ENCODE measurements at places on chromosomes 3 and 15.

- no peak for DNase-seq
Observed at GRCh38 chr3:134675726-134676256, 25.0 kb upstream of the KY start.

GRCh38 chr3:57007521-57008460 lies 52.7 kb upstream of the SPATA12 start:
- DNase-seq = no peak

DNA sequence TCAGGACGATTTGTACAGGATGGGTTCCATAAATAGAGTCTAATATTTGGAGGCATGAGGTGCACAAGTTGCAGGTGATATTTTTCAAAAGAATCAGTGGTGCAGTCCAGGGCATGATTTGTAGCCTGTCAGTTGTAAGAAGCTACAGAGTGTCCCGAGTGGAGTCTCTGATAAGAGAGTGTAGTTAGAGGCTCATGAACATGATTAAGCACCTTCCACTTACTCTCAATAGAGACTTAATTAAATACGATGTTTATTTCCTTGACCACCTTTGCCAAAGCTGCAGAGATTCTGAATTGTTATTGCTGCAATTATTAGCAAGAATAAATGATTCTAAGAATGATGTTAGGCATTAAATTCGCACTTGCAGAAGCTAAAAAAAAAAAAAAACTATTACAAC lies 218.4 kb upstream of the LRTM1 start:
- DNase-seq = no peak

DNA sequence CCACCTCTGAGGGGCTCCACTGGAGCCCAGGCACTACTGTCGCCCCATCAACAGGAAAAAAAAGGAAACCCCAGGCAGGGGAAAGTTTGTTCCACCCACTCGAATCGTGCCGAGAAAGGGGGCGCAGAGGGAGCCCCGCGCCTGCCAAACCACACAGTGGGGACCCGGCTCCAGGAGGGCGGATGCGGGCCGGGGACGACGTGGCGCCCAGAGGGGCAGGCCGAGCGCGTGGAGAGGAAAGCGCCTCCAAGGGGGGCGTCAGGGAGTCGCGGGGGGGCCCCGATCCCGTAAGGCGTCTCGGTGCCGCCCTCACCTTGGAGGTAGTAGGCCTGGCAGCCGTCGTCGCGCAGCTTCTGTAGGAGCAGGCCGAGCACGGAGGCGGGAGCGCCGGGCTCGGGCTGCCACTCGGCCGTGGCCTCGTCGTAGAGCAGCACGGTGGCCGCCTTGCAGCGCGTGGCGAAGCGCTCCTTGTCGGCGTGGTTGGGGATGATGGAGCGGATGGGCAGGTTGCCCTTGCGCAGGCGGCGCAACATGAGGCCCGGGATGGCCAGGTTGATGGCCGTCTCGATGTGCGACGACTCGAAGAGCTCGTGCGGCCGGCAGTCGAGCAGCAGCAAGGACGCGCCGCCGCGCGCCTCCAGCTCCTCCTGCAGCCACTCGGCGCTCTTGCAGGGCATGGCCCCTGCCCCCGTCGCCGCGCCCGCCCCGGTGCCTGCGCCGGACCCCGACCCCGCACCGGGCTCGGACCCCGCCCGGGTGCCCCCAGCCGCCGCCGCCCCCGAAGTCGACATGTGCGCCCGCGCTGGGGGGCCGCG lies 627 bp downstream of the DUSP7 start:
- no peak for DNase-seq

GRCh38 chr3:138003069-138003468 lies 6.9 kb upstream of the CLDN18 start:
- DNase-seq = no peak

DNA sequence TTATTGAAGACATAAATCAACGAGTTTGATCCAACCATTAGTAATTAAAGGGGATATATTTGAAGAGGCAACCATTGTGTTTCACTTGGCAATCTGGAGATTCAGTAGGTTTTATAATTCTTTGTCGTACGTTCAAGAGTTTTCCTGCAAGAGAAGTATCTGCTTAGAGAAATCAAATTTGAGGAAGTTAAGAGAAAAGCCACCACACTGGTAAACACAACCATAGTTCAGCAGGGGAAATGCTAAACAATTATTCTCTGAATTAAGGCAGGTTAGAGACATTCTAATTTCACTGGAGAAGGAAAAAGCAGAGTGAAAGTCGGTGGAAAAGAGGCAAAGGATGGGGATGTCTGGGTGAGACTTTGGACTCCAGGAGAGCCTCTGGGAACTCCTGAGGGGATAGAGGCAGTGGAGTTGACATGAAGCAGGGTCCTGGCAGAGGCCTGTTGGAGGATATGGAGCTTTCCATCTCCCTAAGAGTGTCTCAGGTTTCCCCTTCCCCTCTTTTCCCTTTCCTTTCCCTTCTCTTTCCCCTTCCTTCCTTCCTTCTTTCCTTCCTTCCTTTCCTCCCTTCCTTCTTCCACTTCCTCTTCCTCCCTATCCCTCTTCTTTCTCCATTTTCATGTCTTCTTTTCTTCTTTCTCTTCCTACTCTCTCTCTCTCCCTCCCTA lies 26.5 kb downstream of the SPINK8 start:
- no peak for DNase-seq
